ENCODE measurements at places on chromosomes 4 and X. TPM values are rescaled to one million over a fixed set of nuclear protein-coding genes. Genes with fewer than 3 reads are reported as not detected.

- DNase-seq, result no peak
Measured at GRCh38 chr4:98446499-98447375, 185.6 kb downstream of the RAP1GDS1 start.

DNA sequence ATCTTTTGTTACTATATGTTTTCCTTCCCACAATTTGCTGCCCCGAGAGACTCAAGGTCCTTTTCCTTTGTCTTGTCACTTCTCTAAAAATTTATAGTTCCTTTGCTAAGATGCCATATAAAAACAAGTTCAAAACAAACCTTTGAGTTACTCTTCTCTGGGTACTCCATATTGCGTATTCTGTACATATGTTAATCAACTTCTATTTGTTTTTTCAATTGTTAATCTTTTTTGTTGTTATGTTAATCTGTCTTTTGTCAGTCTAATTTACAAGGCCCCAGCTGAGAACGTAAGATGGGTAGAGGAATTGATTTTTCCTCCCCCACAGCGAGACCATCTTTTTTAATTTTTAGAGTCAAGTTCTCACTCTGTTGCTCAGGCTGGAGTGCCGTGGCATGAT lies 7.2 kb upstream of the PPEF2 start:
- DNase-seq, result no peak

- DNase-seq, result no peak
Measured at GRCh38 chrX:53379747-53380146, 42.7 kb downstream of the SMC1A start.

GRCh38 chr4:126958482-126958881 lies 674.3 kb upstream of the INTU start:
- DNase-seq, result no peak

DNA sequence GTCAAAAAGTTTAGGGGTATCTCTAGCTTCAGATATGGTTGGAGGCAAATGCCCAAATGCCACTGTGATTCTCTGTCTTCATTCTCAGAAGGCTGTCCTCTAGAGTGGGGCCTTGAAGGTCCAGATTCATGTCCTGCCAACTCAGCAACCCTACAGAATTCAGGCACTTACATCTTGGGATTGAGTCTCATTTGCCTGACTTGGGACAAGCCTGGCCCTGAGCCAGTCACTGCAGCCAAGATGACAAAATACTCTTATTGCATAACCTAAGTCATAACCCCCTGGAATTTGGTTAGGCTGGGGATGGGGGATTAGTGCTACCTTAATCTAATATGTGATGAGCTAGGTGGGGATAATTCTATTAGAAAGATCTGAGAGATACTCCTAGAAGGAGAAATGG lies 100.5 kb downstream of the AREG start:
- no peak for DNase-seq

- DNase-seq, result peak; percentile 16
Measured at GRCh38 chr4:157459785-157460184, 239.3 kb downstream of the GRIA2 start.

DNA sequence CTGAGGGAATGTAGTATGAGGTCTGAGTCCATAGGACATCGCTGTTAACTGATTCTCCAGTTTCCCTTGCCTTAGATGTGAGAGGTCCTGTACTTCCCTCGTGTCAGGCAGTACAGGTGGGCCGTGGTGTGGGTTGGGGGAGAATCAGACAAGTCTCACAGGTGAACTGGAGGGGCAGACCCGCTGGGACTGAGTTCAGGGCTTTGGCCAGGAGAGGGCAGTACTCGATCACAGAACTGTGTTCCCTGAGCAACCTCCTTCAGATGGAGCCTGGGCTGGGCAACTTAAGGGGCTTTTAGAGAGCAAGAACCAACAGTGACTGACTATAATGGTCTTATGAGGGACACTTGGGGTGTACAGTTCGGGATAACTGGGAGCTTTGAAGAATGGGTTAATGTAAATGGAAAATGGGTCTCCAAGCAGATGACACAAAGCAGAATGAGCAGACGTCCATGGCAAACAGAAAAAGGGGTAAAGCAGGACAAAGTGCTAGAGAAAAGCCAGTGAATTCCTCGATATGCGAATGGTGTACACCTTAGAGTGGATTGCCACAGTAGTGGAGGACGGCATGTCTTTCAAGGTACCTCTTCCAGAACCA lies 83.6 kb downstream of the CCNG2 start:
- DNase-seq, result peak; percentile 42

DNA sequence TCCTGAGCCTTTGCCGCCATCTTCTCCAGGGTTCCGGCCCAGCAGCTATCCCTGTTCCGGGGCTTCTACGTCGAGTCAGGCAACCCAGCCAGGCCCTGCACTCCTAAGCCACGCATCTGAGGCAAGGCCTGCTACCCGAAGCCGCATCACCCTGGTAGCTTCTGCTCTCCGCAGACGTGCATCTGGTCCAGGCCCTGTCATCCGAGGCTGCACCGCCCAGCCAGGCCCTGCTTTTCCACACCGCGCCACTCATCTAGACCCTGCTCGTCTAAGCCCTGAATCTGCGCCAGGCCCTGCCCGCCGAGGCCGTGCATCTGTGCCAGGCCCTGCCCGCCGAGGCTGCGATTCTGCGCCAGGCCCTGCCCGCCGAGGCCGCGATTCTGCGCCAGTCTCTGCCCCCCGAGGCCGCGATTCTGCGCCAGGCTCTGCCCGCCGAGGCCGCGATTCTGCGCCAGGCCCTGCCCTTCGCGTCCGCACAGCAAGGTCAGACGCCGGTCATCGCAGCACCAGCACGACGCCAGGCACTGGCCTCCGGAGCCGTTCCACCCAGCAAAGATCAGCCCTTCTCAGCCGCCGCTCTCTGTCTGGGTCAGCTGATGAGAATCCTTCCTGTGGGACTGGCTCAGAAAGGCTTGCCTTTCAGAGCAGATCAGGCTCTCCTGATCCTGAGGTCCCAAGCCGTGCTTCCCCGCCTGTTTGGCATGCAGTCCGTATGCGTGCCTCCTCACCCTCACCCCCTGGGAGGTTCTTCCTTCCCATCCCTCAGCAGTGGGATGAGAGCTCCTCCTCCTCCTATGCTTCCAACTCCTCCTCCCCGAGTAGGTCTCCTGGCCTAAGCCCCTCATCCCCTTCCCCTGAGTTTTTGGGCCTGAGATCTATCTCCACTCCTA lies 75.1 kb downstream of the NUDT10 start:
- DNase-seq, result no peak

DNA sequence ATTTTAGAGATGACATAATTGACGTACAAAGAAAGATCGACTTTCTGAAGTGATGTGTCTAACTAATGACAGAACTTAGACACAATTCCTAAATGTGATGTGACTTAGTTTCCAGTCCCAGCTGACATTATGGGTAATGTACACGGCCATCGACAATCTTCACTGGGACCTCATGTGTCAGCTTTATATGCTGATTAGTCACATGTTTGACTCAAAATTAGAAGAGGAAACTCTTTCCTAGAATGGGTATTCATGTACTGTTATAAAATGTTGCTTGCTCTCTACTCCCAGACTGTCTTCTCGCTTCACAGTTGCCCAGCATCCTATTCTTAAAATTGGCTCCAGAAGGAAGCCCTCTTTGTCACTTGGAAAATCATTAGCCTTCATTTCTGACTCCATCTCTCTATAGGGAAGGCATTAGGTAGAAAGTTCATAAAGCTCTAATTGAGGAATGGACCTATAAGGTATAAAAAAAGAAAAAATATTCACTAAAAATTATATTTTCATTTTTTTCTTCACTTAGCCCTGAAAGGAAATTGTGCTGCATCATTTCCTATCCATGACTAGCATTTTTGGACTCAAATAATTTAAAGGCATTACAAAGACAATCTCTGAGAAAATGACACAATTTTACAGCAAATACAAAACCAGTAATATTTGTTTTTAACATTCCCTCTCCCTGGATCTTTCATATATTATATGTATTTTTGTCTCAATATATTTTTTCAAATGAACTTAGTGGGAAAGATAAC lies 554.6 kb downstream of the INPP4B start:
- DNase-seq, result no peak

GRCh38 chr4:93132631-93133030 lies 695.9 kb upstream of the ATOH1 start:
- no peak for DNase-seq

Gene TGIF2LX
- not detected for polyA plus RNA-seq

GRCh38 chrX:19332983-19333382 lies 10.7 kb upstream of the PDHA1 start:
- no peak for DNase-seq

GRCh38 chr4:153036931-153037482 lies 100.9 kb downstream of the FHDC1 start:
- DNase-seq, result no peak

DNA sequence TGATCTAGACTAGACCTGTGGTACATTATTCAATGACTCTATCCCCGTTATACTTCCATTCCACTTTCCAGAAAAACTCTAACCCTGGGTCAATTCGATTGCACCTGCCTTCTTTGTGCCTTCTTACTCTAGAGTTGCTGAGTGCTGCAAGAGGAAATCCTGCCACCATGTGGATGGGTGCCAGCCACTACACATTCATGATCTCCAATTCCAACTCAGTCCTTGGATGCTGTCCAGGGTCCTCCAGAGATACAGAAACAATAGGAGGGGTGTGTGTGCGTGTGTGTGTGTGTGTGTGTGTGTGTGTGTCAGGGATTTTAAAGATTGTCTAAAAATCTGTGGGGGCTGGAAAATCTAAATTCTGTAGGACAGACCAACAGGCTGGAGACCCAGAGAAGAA lies 42.9 kb upstream of the INTS6L start:
- DNase-seq, result peak; percentile 10

- no peak for DNase-seq
Measured at GRCh38 chr4:62881901-62882300, 1527.3 kb downstream of the TECRL start.

DNA sequence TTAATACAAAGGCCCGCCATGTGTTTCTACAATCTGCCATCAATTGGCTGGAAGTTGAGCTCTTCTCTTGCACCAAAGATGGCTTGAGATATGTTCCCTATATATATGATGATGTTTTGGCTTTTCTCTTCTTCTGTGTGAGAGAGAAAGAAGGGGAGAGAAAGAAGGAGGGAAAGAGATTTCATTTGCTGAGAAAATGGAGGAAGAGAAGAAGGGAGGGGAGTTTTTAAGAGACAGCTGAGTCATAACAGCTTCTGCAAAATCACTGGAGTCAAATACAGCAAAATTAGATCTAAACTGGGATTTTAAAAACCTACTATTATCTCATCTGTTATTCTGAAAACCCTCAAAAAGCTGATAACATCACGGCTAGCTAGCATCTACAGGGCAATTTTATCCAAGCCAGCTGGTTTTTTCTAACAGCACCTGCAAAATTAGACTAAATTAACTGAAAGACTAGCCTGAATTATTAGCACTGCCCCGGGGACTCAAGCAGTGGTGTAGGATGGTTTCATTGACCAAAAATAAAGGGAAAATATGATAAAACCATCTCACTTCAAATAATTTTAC lies 647.6 kb upstream of the ACTRT1 start:
- no peak for DNase-seq

Gene BEX4
- 175 TPM for polyA plus RNA-seq

DNA sequence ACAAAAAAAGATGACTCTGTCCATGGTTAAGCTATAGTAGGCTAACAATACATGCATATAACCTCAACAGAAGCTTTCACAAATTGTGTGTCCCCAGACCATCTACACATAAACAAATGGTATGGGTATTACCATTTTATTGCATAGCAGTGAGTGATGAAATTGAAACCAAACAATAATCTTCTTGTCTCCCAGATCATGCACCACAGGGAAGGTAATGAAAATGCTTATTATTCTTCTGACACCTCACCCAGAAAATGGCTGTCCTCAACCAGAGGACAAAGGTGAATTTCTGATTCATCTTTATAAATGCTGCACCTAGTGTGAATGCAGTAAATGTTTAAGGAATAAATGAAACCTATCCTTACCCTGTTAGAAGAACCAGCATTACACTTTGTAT lies 8.0 kb downstream of the PRSS12 start:
- no peak for DNase-seq

DNA sequence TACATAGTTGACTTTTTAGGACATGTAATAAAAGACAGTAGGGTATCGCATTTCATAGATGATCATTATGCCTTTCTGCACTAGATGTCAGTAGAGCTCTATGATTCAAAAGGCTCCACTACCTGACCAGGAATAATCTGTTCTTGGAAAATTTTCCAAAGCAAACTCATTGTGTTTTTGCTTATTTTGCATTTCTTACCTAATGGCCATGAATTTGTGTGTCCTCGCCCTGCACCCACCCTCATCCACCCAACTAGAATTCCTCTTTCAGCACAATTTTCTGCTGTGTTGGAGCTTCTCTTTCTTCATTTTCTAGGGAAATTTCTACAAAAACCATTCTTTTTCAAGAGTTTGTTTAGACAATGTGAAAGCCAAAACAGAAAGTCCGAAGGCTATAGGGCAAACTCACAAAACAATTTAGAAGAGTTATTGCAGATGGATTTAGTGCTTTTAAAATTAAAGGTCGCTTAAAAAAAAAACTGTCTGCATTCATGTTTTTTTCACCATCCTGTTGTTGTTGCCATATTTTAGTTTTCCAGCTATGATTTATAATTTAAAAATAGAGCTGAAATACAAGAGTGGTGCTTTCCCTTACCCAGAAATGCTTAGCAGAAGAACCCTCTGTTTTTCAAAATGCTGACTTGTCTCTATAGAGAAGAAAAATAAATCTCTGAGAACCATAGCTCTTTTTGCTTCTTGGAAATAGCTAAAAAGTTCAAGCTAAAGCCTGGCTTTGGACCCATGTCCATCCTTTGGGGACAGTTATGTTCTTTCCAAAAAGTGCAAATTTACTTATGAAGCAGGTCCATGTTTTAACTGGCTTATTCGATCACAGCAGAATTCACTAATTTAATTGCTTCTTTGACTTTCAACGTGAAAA lies 183.7 kb downstream of the SPATA18 start:
- DNase-seq, result peak; percentile 61

- peak; percentile 25 for DNase-seq
Measured at GRCh38 chr4:103719830-103720207, at the start of gene TACR3. TSS of gene TACR3 (minus strand) at chr4:103719985. CDS start at chr4:103719675, 310 bp downstream.

GRCh38 chr4:83025563-83025962 lies 9.4 kb upstream of the COPS4 start:
- no peak for DNase-seq

GRCh38 chr4:63529581-63530337 lies 879.5 kb downstream of the TECRL start:
- DNase-seq, result no peak
